Chondrocyte (in vitro differentiated cells): ENCODE measurements at places on chromosomes 12 and 14.

GRCh38 chr12:95200128-95200894, 17.0 kb downstream of the FGD6 start:
- no peak for DNase-seq

DNA sequence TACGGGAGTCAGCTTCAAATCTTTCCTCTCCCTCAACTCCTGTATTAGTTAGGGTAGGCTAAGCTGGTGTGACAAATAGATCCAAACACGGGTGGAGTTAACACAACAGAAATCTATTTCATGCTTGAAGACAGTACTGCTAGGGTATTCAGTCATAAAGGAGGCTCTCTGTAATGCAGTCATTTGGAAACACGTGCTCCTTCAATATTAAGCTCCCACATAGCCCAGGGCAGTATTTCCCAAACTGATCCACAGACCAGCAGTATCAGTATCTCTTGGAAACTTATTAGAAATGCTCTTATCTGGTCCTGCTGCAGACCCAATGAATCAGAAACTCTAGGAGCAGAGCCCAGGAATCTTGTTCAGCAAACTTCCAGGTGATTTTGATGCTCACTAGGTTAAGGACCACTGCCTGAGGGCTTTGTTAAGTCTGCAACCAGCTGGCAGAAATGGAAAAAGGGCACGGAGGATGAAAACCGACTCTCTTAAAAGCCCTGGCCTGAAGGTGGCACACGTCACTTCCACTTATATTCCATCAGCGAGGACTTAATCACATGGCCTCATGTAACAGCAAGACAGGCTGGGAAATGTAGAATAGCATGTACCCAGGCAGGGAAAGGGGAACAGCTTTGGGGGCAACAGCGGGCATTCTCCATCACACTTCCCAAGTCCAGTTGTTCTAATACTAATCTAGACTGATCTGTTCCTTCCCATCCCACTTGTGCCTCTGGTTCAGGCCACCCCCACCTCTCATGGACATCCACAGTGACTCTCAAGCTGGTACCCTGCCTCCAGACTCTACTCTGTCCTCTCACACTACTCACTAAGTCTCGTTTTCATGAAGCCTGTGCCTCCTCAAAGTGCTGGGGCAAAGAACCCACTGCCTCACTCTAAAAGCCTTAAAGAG, 38.2 kb upstream of the RIC8B start:
- no peak for DNase-seq

DNA sequence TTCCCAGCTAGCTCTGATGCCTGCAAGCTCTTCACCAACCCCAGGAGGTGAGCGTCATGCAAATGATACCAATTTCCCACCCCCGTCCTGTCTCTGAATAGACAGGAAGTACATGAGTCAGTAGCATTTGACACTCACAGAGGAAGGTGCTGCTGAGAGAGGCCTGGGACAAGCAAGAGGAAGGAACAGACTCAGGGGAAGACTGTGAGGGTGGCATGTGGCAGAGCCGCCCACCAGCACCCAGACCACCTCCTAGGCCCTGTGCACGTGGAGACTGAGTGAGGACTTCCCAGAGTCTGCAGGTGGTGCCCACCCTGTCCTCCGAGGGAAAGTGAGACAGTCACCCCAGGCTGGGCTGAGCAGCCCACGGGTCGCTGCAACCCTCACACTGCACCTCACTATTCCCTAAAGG, 199.5 kb upstream of the SFSWAP start:
- DNase-seq, result no peak

DNA sequence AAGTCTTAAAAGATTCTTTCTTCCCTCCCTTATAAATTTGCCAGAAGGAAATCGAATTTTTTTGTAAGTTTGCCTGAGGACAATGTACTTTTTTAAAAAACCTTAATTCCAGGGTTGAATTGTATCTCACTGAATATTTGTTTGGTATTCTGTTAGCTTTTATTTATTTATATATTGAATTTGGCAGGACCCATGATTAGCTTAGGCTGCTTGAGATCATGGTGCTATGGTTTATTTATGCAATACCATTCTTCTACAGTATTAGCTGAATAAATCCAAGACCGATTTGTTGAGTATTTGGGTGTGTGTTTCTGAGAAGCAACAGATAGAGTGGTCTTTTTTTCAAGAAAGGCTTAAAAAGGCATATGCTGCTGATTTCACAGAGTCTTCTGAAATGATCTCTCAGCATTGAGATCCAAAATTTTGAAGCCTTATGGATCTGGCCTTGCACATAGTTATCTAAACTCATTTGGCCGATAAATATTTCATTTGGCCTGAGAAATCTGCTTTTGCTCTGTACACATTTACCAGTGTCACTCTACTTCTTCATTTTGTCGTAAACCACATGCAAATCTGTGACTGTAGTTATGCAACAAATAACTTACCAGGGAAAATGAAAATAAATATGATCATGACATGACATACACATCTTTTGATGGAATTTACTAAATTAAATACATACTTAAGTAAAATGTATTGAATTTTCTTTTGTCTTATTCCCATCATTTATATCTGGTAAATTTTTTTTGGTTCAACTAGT, 265.8 kb upstream of the FLRT2 start:
- DNase-seq, result no peak

DNA sequence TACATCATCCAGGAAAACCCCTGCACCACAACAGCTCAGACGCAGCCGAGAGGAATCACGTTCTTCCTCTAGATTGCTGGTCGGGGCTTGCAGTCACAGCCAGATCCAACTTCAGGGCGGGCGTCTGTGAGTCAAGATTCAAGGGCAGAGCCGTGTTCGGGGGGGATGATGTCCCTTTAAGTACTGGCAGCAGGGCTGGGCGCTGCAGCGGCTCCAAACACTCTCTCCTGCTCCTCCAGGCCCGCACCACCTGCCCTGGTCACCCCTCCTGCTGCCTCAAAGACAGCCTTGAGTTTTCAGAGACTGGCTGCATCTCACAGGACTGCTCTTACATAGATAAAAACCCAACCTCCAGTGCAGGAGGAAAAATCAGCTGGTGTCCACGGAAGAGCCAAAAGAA, 68.3 kb downstream of the KDM2B start:
- DNase-seq, result no peak

GRCh38 chr12:122545855-122546254, 18.8 kb downstream of the KNTC1 start:
- no peak for DNase-seq

DNA sequence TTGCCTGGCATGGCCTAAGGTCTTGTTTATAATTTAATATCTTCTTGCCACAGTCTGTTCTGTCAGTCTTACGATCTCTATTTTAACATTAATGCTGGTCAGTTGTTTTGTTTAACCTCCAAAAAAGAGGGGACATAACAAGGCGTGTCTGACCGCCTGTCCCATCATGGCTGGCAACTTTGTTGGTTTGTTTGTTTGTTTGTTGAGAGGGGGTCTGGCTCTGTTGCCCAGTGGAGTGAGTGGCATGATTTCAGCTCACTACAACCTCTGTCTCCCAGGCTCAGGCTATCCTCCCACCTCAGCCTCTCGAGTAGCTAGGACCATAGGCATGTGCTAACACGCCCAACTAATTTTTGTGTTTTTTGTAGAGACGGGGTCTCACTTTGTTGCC, 36.1 kb upstream of the ITPR2 start:
- DNase-seq, result no peak

- no peak for DNase-seq
These were observed 2.7 kb upstream of the ABCD2 start for GRCh38 chr12:39622306-39622705.

DNA sequence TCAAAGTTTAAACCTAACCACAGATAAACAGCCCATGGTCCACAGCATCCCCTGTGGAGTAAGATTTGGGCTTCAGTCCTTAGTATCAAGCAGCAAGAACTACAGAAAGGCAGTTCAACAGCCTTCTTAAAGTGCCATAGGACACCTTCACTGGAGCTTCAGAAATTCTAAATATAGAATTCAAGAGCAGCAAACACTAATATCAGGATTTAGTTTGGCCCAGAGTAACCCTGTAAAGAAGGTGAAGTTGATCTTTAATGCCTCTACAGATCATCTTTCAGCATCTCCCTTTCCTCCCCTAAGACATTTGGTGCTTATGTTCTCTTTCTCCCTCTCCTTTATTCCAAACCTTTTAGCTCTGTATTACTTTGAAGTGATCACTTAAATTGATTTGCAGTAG, 59.5 kb upstream of the ARHGAP5 start:
- DNase-seq, result no peak

GRCh38 chr12:130086797-130087196, 75.5 kb upstream of the FZD10 start:
- DNase-seq, result no peak

DNA sequence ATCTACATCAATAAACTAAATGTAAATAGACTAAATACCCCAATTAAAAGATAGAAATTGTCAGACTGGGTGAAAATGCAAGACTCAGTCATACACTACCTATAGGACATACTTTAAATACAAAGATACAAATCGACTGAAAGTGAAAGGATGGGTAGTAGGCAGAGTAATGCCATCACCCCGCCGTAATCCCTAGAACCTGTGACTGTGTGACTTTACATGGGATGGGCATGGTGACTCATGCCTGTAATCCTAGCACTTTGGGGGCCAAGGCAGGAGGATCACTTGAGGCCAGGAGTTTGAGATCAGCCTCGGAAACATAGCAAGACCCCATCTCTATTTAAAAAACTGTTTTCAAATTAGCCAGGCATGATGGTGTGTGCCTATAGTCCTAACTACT, 2.6 kb upstream of the EVL start:
- DNase-seq, result no peak

GRCh38 chr12:98439981-98440581, 75.3 kb upstream of the TMPO start:
- no peak for DNase-seq

DNA sequence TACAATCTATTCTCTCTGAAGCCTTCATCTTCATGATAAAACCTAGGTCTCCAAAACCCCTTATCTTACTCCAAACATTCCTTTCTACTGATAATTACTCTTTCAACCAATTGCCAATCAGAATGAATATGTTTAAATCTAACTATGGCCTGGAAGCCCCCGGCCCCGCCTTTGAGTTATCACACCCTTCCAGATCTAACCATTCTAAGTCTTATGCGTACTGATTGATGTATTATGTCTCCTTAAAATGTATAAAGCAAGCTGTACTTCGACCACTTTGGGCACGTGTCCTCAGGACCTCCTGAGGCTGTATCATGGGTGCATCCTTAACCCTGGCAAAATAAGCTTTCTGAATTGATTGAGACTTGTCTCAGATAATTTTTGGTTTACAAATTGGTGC, 14.4 kb downstream of the PABPN1 start:
- no peak for DNase-seq

- no peak for DNase-seq
These were observed 1885.8 kb upstream of the SEL1L start for GRCh38 chr14:83419420-83419819.

- DNase-seq, result no peak
These were observed 46.5 kb downstream of the PTPRB start for GRCh38 chr12:70590549-70591226.

DNA sequence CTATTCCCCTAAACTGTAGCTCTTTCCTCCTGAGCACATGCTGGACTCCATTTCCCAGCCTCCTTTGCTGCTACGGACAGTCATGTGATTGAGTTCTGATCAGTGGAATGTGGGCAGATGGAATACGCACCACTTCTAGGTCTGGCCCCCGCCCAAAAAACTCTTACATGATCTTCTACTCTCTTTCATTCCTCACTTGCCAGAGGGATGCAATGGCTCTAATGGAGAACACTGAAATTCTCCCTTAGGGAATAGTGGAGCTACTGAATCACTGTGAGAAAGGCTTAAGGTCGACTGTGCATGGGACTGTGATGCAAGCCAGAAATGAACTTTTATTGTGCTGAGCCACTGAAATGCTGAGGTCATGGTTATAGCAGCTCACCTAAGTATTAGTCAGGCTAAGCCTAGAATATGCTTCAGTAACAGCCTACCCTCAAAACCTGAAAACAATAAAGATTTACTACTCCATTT, 13.0 kb upstream of the TMED2 start:
- no peak for DNase-seq

DNA sequence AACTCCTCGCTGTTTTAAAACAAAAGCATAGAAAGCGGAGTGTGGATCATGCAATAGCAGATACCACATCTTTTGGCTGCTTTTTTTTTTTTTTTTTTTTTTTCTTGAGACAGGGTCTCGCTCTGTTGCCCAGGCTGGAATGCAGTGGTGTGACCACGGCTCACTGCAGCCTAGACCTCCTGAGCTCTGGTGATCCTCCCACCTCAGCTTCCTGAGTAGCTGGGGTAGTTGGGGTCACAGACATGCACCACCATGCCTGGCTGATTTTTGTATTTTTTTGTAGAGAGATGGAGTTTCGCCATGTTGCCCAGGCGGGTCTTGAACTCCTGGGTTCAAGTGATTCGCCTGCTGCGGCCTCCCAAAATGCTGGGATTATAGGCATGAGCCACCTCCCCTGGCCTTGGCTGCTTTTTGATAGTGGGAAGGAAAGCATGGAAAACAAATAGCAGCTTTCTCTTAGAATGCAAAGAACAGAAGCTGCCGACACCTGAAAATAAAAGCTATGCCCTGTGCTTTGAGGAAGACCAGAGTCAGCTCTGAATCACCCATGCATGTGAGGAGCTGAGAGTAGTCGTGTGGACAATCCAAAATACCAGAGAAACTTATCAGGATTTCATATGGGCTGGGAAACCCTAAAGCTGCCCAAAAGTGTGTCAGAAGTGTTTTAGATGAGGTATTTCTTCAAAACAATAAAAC, 3.6 kb upstream of the ELK3 start:
- DNase-seq, result no peak

DNA sequence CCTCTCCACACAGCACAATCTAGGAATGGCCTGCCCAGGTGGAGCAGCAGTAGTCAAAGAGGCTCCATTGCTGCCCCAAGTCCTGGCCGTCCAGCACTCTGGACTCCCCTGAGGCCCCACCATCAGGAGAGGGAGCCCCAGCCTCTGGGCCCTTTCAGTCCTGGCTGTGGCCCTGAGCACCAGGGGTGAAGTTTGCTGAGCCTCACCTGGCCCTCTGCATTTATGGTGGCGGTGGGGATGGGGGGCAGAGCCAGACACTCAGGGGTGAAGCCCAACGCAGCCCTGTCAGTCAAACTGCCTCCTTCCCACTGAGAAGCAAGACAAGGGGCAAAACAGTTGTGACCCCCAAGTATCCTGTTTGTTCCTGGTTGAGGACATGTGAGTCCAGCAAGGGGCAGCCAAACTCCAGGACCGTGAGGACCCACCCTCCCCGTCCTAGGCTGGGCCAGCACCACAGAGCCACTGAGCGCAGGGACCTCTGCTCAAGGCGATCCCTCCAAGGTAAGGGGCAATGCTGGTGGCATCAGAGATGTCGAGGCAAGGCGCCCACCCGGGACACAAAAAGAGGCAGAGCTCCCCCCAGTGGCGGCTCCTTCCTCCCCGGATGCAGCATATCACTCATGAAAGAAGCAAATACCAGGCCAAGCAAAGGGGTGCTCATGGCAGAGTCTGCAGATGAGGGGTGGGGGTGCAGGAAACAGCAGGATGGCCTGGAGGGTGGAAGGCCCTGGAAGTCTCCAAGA, 4.8 kb upstream of the AMN start:
- no peak for DNase-seq
